PC-9 (cell line): ENCODE measurements at places on chromosomes 13 and 19. TPM values are rescaled to one million over a fixed set of nuclear protein-coding genes. Genes with fewer than 3 reads are reported as not detected.

The HDGFL2 gene
- 50.8 and 60.2 TPM in 2 replicates for total RNA-seq

DNA sequence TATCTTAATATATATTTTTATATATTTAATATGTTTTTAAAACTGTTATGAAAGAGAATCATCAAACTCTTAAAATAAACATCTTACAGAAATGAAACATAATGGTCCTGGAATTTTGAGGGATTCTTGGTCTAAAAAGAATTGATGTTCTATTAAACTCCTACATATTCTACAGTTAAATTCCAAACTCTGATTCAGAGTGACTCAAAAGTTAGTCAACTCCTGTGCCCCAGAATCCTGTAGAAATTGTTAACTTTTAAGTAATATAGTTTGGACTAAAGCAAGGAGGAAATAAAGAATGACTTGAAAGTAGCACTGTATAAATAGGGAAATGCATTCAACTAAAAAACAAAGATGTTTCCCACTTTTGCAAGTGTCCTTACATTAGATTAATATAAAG lies 47.7 kb downstream of the FNDC3A start:
- DNase-seq: no peak
- no peak overlapping the region for H3K27ac ChIP-seq
- H3K36me3 ChIP-seq: no peaks in the 10 kb centered on the region
- H3K4me3 ChIP-seq: no peak overlapping the region

The RASGRP4 gene
- not detected in 2 replicates for total RNA-seq

DNA sequence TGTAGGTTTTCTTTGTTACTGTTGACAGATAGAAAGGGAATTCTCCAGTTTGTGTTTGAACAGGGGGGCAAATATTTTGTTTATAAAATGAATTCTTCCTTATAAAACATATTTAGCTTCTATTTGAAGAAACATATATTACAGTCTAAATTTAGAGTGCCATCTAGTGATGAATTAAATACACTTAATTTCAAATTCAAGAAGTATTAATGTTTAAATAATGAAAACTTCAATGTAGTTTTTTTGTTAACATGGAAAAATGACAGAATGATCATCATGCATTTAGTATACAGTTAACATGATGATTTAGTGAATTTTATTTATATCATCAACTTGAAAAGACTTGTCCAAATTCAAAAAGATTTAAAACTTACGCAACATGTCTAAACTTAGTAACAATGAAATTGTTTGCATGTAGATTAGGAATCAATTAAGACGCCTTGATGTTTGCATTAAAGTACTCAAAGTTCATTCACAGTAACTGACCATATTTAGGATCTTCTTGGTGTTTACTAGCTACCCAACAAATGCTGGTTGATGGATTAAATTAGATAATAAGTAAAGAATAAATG lies 765.9 kb upstream of the SLITRK1 start:
- H3K27me3 ChIP-seq: no peaks in the 10 kb centered on the region
- H3K4me1 ChIP-seq: no peaks in the 10 kb centered on the region
- H3K36me3 ChIP-seq: no peaks in the 10 kb centered on the region
- DNase-seq: no peak
- H3K4me3 ChIP-seq: no peak overlapping the region

- H3K27ac ChIP-seq: peak overlapping the region; percentile 66
- peak overlapping the region; percentile 72 for H3K4me3 ChIP-seq
- peaks cover 28% of the 10 kb centered on the region for H3K4me1 ChIP-seq
- no peak for DNase-seq
Observed at GRCh38 chr13:27170221-27170515, 1.4 kb downstream of the USP12 start.

The GAPDHS gene
- total RNA-seq: not detected in 2 replicates

- DNase-seq: no peak
- H3K36me3 ChIP-seq: no peaks in the 10 kb centered on the region
- no peaks in the 10 kb centered on the region for H3K4me1 ChIP-seq
- H3K27me3 ChIP-seq: peaks cover 22% of the 10 kb centered on the region
Observed at GRCh38 chr19:51783372-51783771, 11.6 kb upstream of the FPR3 start.

- no peak overlapping the region for H3K27ac ChIP-seq
- no peaks in the 10 kb centered on the region for H3K27me3 ChIP-seq
- DNase-seq: no peak
- no peaks in the 10 kb centered on the region for H3K36me3 ChIP-seq
- no peak overlapping the region for H3K4me3 ChIP-seq
- no peaks in the 10 kb centered on the region for H3K4me1 ChIP-seq
Observed at GRCh38 chr13:76116751-76117360, 480.7 kb downstream of the LMO7 start.

The FUT1 gene
- 7.9 and 9.6 TPM in 2 replicates for total RNA-seq

DNA sequence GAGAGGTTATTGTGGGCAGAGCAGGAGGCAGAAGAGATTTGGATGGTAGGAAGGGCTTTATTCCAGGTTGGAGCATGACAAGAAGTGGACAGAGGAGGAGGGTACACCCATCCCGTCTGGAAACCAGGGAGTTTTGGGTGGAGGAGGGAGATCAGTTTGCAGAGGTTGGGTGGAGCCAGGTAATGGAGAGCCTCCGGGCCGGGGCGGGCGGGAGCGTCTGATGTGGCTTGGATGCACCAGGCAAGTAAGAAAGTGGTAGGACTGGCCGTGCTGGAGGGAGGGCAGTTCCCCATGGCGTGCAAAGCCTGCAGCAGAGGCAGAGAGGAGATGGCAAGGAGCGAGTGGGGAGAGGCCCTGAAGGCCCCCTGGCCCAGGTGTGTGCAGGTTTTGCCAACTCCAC lies 10.9 kb downstream of the IGFLR1 start:
- H3K27ac ChIP-seq: no peak overlapping the region
- H3K4me1 ChIP-seq: no peaks in the 10 kb centered on the region
- H3K27me3 ChIP-seq: no peaks in the 10 kb centered on the region
- no peaks in the 10 kb centered on the region; the same call in 1 of the 2 replicates for H3K36me3 ChIP-seq
- no peak overlapping the region for H3K4me3 ChIP-seq

- 0 out of 2 replicates have a peak, but pooled peaks cover 1% of the 10 kb centered on the region for H3K36me3 ChIP-seq
- no peak for DNase-seq
- no peaks in the 10 kb centered on the region for H3K27me3 ChIP-seq
- H3K4me1 ChIP-seq: peaks cover 49% of the 10 kb centered on the region
- H3K27ac ChIP-seq: no peak overlapping the region
- peak overlapping the region; percentile 59 for H3K4me3 ChIP-seq
Observed at GRCh38 chr19:1266916-1267476, 2.1 kb upstream of the CIRBP start.

GRCh38 chr13:26721251-26722121 lies 39.1 kb downstream of the GPR12 start:
- peaks cover 47% of the 10 kb centered on the region for H3K27me3 ChIP-seq
- no peaks in the 10 kb centered on the region for H3K36me3 ChIP-seq
- no peak overlapping the region for H3K27ac ChIP-seq
- no peak for DNase-seq
- H3K4me1 ChIP-seq: no peaks in the 10 kb centered on the region
- no peak overlapping the region for H3K4me3 ChIP-seq

DNA sequence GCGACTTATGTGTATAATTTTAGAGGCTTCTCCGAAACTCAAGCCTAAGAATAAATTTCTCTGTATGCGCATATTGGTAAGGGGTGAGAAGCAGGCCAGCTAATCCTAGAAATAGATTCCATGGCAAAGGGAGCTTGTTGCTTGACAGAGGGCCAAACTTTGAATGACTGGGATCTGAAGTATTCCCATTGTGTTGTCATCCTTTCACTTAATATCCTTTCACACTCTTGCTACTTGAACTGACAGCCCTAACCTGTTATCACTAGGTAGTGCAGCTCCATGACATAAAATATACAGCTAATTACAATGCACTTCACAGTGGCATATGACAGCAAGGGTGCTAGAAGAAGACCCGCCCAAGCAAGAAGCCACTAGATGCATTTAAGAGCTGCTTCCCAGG lies 309.8 kb downstream of the OXGR1 start:
- no peak overlapping the region for H3K4me3 ChIP-seq
- H3K36me3 ChIP-seq: no peaks in the 10 kb centered on the region
- no peak overlapping the region for H3K27ac ChIP-seq
- no peaks in the 10 kb centered on the region for H3K4me1 ChIP-seq
- H3K27me3 ChIP-seq: no peaks in the 10 kb centered on the region

- H3K4me3 ChIP-seq: no peak overlapping the region
- no peak for DNase-seq
- H3K4me1 ChIP-seq: no peaks in the 10 kb centered on the region
- peaks cover 8% of the 10 kb centered on the region for H3K27me3 ChIP-seq
- H3K36me3 ChIP-seq: no peaks in the 10 kb centered on the region
Observed at GRCh38 chr19:23876261-23876660, 38.4 kb upstream of the ZNF726 start.

GRCh38 chr19:55930996-55931515 lies 1.1 kb downstream of the NLRP13 start:
- no peaks in the 10 kb centered on the region for H3K4me1 ChIP-seq
- H3K27me3 ChIP-seq: peaks cover 89% of the 10 kb centered on the region
- DNase-seq: no peak
- no peak overlapping the region for H3K27ac ChIP-seq
- H3K4me3 ChIP-seq: no peak overlapping the region

GRCh38 chr19:49987159-49987698 lies 26.3 kb upstream of the SIGLEC11 start:
- H3K4me3 ChIP-seq: no peak overlapping the region
- H3K36me3 ChIP-seq: peaks cover 7% of the 10 kb centered on the region; the same call in 1 of the 2 replicates
- no peak overlapping the region for H3K27ac ChIP-seq
- H3K4me1 ChIP-seq: no peaks in the 10 kb centered on the region
- H3K27me3 ChIP-seq: no peaks in the 10 kb centered on the region
- DNase-seq: peak; percentile 69

The NUMBL gene
- 57.7 and 86.6 TPM in 2 replicates for total RNA-seq

The CFAP97D2 gene
- total RNA-seq: not detected in 2 replicates

The OR10H1 gene
- total RNA-seq: 0.20 TPM in 1 of 2 replicates, not detected in the other

GRCh38 chr13:110234532-110234931 lies 72.4 kb downstream of the COL4A1 start:
- H3K27me3 ChIP-seq: no peaks in the 10 kb centered on the region
- DNase-seq: no peak
- H3K27ac ChIP-seq: no peak overlapping the region
- peaks cover 7% of the 10 kb centered on the region; the same call in 1 of the 2 replicates for H3K4me1 ChIP-seq
- no peak overlapping the region for H3K4me3 ChIP-seq

GRCh38 chr19:45939792-45940514 lies 25.4 kb upstream of the NANOS2 start:
- no peak overlapping the region for H3K27ac ChIP-seq
- H3K36me3 ChIP-seq: no peaks in the 10 kb centered on the region
- H3K4me3 ChIP-seq: no peak overlapping the region
- H3K4me1 ChIP-seq: no peaks in the 10 kb centered on the region
- no peak for DNase-seq
- peaks cover 50% of the 10 kb centered on the region for H3K27me3 ChIP-seq

The SMAD9 gene
- 0.94 and 1.4 TPM in 2 replicates for total RNA-seq

The GET3 gene
- total RNA-seq: 72.8 and 81.9 TPM in 2 replicates

DNA sequence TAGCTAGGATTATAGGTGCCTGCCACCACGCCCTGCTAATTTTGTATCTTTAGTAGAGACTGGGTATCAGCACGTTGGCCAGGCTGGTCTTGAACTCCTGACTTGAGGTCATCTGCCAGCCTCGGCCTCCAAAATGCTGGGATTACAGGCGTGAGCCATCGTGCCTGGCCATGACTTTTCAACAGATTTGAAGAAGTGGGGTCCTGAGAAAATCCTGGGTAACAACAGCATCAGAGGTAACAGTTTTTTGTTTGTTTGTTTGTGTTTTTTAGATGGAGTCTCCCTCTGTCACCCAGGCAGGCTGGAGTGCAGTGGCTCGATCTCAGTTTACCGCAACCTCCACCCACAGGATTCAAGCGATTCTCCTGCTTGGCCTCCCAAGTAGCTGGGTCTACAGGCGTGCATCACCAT lies 3.7 kb downstream of the JUNB start:
- peaks cover 33% of the 10 kb centered on the region for H3K4me1 ChIP-seq
- no peak overlapping the region for H3K27ac ChIP-seq
- no peak for DNase-seq
- peaks cover 7% of the 10 kb centered on the region; the same call in 1 of the 2 replicates for H3K36me3 ChIP-seq

The RNF113B gene
- total RNA-seq: not detected in 2 replicates

The CNFN gene
- total RNA-seq: 4.9 and 7.8 TPM in 2 replicates

GRCh38 chr19:5537870-5538269 lies 29.9 kb downstream of the TINCR start:
- no peak overlapping the region for H3K4me3 ChIP-seq
- no peak for DNase-seq
- H3K4me1 ChIP-seq: peaks cover 10% of the 10 kb centered on the region
- no peaks in the 10 kb centered on the region for H3K27me3 ChIP-seq
- H3K27ac ChIP-seq: peak overlapping the region; percentile 53; the same call in 1 of the 2 replicates
